ENCODE measurements at places on chromosomes 7 and 10. TPM values are rescaled to one million over a fixed set of nuclear protein-coding genes. Genes with fewer than 3 reads are reported as not detected.

DNA sequence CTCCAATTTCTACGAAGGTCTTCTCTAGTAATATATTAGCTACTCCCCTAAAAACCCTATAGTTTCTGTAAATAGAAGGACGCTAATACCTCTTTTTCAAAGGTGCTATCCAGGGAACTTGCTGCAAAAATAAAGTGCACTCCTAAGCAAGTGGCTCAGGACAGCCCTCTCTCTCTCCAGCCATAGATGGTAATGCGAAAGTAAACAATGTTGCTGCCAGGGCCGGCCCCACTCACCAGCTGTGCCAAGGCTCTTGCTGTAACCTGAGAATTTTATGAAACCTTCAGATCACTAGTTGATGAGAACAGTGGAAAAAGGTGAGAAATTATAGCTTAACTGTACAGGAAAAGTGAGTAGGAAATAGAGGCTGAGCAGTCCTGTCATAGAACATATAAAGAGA, 10.9 kb upstream of the TAS2R39 start:
- H3K27me3 ChIP-seq: peaks cover 9% of the 10 kb centered on the region
- no peak overlapping the region for H3K4me3 ChIP-seq
- H3K27ac ChIP-seq: no peak overlapping the region
- no peaks in the 10 kb centered on the region for H3K4me1 ChIP-seq
- DNase-seq: no peak
- no peaks in the 10 kb centered on the region for H3K36me3 ChIP-seq

Gene ADRB1
- not detected for total RNA-seq

DNA sequence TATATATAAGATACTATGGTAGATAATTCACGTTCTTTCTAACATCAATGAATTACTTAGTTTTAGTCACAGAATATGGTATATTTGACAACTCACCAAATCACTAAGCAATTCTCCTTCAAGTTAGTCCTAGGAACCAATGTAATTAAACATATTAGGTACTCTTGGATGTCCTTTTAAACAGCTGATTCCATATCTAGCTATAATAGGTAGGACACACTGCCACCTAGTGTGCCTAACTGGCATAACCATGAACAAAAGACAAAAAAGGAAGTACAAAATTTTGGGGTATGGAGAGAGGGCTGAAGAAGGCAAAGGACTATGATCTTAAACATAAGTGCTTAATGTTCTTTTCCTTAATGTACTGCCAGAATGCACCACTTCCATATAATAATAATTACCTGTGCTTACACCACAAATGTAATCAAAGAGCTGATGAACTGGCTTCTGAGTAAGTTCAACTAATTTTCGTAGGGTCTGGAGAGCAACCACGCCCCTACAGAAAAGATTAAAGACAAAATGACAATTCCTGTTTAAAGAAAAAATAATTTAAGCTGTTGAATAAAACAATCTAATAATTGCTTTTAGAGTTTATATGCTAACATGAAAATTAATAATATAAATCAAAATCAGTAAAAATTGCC, 28.7 kb downstream of the PNPLA8 start:
- no peaks in the 10 kb centered on the region for H3K27me3 ChIP-seq
- H3K4me3 ChIP-seq: no peak overlapping the region
- H3K27ac ChIP-seq: no peak overlapping the region
- peaks cover 21% of the 10 kb centered on the region for H3K36me3 ChIP-seq
- DNase-seq: peak; percentile 57

DNA sequence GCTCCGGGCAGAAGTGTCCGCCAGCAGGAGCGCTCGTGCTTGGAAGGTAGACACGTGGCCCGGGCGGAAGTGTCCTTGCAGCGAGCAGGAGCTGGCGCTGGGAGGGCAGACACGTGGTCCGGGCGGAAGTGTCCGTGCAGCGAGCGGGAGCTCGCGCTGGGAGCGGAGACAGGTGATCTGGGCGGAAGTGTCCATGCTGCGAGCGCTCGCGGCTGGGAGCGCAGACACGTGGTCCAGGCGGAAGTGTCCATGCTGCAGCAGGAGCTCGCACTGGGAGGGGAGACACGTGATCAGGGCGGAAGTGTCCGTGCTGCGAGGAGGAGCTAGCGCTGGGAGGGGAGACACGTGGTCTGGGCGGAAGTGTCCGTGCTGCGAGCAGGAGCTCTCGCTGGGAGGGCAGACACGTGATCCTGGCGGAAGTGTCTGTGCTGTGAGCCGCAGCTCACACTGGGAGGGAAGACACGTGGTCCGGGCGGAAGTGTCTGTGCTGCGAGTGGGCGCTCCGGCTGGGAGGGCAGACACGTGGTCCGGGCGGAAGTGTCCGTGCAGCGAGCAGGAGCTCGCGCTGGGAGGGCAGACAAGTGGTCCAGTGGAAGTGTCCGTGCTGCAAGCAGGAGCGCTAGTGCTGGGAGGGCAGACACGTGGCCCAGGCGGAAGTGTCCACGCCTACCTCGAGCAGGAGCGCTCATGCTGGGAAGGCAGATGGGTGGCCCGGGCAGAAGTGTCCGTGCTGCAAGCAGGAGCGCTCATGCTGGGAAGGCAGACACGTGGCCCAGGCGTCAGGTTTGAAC, 41.1 kb upstream of the PRKAR1B start:
- H3K27ac ChIP-seq: no peak overlapping the region
- DNase-seq: no peak
- H3K4me1 ChIP-seq: no peaks in the 10 kb centered on the region
- peaks cover 22% of the 10 kb centered on the region for H3K36me3 ChIP-seq
- no peaks in the 10 kb centered on the region for H3K27me3 ChIP-seq
- no peak overlapping the region for H3K4me3 ChIP-seq

Gene VSIR
- 78.2 TPM for total RNA-seq

Gene MCMBP
- 90.6 TPM for total RNA-seq

DNA sequence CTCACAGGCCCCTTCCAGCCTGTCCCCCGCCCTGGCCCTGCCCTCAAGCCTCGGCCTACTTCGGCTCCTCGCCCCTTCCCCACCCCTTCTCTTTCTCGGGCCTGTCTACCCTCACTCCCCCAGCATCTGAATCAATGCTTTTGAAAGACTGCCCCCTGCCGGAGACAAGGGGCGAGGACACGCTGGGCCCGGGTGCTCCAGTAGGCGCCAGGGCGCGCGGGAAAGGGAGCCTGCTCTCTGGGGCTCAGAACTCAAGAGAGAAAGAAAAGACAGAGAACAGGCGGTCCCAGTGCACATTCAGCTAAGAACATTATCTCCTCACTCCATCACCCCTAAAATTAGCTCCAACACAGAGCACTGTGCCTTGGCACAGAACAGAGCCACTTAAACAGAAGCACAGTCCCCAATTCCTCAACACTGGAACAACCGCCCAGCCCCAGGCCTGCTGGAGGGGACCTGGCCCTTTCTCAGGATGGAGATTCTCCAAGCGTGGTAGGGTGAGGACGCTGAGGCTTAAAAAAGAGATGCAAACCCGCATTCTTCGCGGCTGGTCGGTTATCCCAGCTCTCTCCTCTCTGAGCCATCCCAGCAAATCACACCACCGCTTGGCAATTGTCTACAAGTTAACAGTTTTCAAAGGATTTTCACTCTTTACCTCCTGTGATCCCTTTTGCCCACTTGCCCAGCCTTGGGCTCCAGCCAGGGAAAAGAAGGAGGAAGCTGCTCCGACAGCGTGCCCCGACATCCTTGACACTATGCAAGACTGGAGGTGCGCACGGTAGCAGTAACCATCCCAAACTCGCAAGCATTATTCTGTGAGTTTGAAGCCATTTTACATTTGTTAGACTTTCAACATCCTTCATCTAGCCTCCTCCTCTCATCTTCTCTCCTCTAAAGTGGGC, 2.1 kb downstream of the GIGYF1 start:
- H3K4me3 ChIP-seq: peak overlapping the region; percentile 89
- H3K27ac ChIP-seq: peak overlapping the region; percentile 88
- H3K27me3 ChIP-seq: no peaks in the 10 kb centered on the region
- peak; percentile 92 for DNase-seq
- peaks cover 15% of the 10 kb centered on the region for H3K36me3 ChIP-seq

Gene EPO
- not detected for total RNA-seq

- no peak overlapping the region for H3K4me3 ChIP-seq
- no peaks in the 10 kb centered on the region for H3K27me3 ChIP-seq
- peaks cover 29% of the 10 kb centered on the region for H3K4me1 ChIP-seq
- H3K36me3 ChIP-seq: peaks cover 45% of the 10 kb centered on the region
Measured at GRCh38 chr10:119575991-119576390, 20.8 kb downstream of the TIAL1 start.

Gene ADCYAP1R1
- total RNA-seq: not detected

Gene ANKRD30A
- total RNA-seq: not detected

Gene GPR141
- not detected for total RNA-seq

DNA sequence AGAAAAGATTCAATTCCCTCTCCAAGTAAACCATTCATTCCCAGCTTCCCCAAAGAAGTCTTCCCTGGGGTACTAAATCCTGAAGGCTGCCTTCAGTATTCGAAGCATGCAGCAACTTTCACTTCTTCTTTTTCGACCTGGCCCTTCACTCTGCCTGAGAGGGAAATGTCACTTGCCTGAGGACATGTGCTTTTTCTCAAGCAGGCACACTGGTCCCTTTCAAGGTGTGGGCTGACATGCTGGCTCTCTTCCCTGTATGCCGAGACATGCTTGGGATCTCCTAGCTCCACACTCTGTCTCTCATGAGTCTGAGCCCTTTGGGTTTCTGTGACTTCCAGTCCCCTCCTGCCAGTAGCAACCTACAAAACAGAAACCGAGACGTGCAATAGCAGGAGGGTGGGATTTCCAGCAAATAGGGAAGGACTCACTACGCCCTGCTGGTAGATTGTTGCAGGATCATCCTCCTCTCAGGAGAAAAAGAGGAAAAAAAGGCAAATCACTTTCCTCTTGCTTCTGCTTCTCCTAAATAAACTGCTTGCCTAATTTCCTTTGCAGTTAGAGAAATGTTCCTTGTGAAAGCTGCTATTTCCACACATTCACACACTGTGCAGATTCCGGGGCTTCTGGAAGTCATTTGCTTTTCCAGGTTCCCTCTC, 33.5 kb downstream of the FIGNL1 start:
- H3K27me3 ChIP-seq: no peaks in the 10 kb centered on the region
- peaks cover 26% of the 10 kb centered on the region for H3K4me1 ChIP-seq
- no peaks in the 10 kb centered on the region for H3K36me3 ChIP-seq

DNA sequence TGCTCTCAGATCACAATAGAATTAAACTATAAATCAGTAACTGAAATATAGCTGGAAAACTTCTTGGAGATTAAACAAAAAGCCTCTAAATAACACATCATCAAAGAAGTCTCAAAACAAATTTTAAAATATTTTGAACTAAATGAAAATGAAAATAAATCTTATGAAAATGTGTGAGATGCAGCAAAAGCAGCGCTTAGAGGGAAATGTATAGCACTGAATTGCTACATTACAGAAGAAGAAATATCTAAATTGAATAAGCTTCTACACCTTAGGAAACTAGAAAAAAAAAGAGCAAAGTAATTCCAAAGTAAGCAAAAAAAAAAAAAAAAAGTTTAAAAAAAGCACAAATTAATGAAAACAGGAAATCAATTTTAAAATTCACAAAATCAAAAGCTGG, 35.2 kb downstream of the LMBR1 start:
- H3K4me3 ChIP-seq: no peak overlapping the region
- no peaks in the 10 kb centered on the region for H3K4me1 ChIP-seq
- no peak overlapping the region for H3K27ac ChIP-seq
- H3K27me3 ChIP-seq: no peaks in the 10 kb centered on the region

- H3K36me3 ChIP-seq: no peaks in the 10 kb centered on the region
- no peaks in the 10 kb centered on the region for H3K4me1 ChIP-seq
- H3K27me3 ChIP-seq: no peaks in the 10 kb centered on the region
- H3K27ac ChIP-seq: no peak overlapping the region
- H3K4me3 ChIP-seq: no peak overlapping the region
Measured at GRCh38 chr10:77537071-77537470, 100.5 kb downstream of the KCNMA1 start.

Gene GBX1
- total RNA-seq: 0.16 TPM

- DNase-seq: no peak
- no peak overlapping the region for H3K4me3 ChIP-seq
- H3K36me3 ChIP-seq: no peaks in the 10 kb centered on the region
- H3K4me1 ChIP-seq: peaks cover 1% of the 10 kb centered on the region
- H3K27ac ChIP-seq: no peak overlapping the region
Measured at GRCh38 chr10:43795639-43796038, 147.0 kb upstream of the ZNF32 start.

DNA sequence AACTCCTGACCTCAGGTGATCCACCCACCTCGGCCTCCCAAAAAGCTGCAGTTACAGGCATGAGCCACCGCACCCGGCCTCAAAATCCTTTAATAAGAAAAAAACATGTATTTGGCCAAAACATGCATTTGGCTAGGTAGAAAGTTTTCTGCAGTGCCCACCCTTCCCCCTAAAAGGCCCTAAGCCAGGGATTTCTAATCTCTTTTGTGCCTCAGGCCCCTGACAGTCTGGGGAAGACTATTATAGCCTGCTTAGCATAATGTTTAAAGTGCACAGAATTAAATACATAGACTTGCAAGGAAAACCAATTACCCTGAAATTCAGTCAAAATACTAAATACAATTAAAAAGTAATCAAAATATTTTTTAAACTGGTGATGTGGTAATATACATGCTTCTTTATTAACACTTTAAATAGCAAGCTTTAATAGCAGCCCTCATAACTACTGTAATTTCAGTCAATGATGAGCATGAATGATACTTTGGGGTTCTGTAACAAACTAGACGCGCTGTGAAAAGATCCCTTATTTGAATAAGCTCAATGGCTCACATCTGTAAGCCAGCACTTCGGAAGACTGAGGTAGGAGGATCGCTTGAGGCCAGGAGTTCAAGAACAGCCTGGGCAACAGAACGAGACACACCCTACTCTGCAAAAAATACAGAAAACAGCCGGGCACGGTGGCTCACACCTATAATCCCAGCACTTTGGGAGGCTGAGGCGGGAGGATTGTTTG, 29.9 kb downstream of the SPDYE6 start:
- H3K27me3 ChIP-seq: peaks cover 10% of the 10 kb centered on the region
- H3K4me1 ChIP-seq: no peaks in the 10 kb centered on the region
- no peaks in the 10 kb centered on the region for H3K36me3 ChIP-seq
- H3K27ac ChIP-seq: no peak overlapping the region
- no peak overlapping the region for H3K4me3 ChIP-seq

Gene PPP2R2D
- 30.0 TPM for total RNA-seq

Gene LRIT1
- total RNA-seq: not detected

GRCh38 chr10:71433768-71434744, 37.3 kb downstream of the CDH23 start:
- H3K36me3 ChIP-seq: no peaks in the 10 kb centered on the region
- peaks cover 9% of the 10 kb centered on the region for H3K27me3 ChIP-seq
- no peaks in the 10 kb centered on the region for H3K4me1 ChIP-seq
- H3K27ac ChIP-seq: no peak overlapping the region

GRCh38 chr10:32981760-32982159, 23.7 kb upstream of the ITGB1 start:
- H3K36me3 ChIP-seq: no peaks in the 10 kb centered on the region
- peaks cover 29% of the 10 kb centered on the region for H3K4me1 ChIP-seq
- H3K27ac ChIP-seq: no peak overlapping the region
- H3K4me3 ChIP-seq: no peak overlapping the region

Gene PLPP4
- not detected for total RNA-seq

Gene LIPN
- not detected for total RNA-seq

Data from activated CD4-positive, alpha-beta T cell treated with anti-CD3 and anti-CD28 coated beads for 36 hours (primary cell).